ENCODE measurements at places on chromosomes 1 and 21. TPM values are rescaled to one million over a fixed set of nuclear protein-coding genes. Genes with fewer than 3 reads are reported as not detected.

The BSND gene
- 0.13 TPM for polyA plus RNA-seq

The SPRR3 gene
- polyA plus RNA-seq = not detected

The OR2L3 gene
- not detected for polyA plus RNA-seq

The OPTC gene
- polyA plus RNA-seq = not detected

The SEMA4A gene
- 25.4 TPM for polyA plus RNA-seq

The PTAFR gene
- 2.8 TPM for polyA plus RNA-seq

The MEX3A gene
- 51.7 TPM for polyA plus RNA-seq

The DISC1 gene
- polyA plus RNA-seq = 7.8 TPM

The OR2L5 gene
- not detected for polyA plus RNA-seq

The CLDN17 gene
- not detected for polyA plus RNA-seq

The GREM2 gene
- polyA plus RNA-seq = 3.0 TPM

The LINGO4 gene
- 0.05 TPM for polyA plus RNA-seq

The GJA8 gene
- polyA plus RNA-seq = not detected

The GUCA2A gene
- 1.5 TPM for polyA plus RNA-seq

The LAPTM5 gene
- polyA plus RNA-seq = 24.7 TPM

The RORC gene
- polyA plus RNA-seq = 6.6 TPM

Data from right lung (tissue), 10 donors.